ENCODE measurements at places on chromosomes 11 and 22. TPM values are rescaled to one million over a fixed set of nuclear protein-coding genes. Genes with fewer than 3 reads are reported as not detected.

Gene TRIM44
- 37.3 TPM for total RNA-seq

Gene PANX3
- total RNA-seq: not detected

Gene NEFH
- total RNA-seq: 1.9 TPM

Gene SYCE3
- total RNA-seq: not detected

Gene CCDC73
- total RNA-seq: not detected

Gene OR51B2
- not detected for total RNA-seq

Gene TPBGL
- total RNA-seq: not detected

Gene OR51B4
- total RNA-seq: not detected

Gene ANKK1
- total RNA-seq: 1.4 TPM

Gene MYO7A
- total RNA-seq: 0.27 TPM

Gene HPX
- total RNA-seq: 0.24 TPM

Gene EIF3M
- 327 TPM for total RNA-seq

Gene CASP5
- total RNA-seq: not detected

Gene CLP1
- 22.4 TPM for total RNA-seq

Gene PRSS23
- total RNA-seq: 104 TPM

Gene MMP8
- not detected for total RNA-seq

Gene FAM181B
- total RNA-seq: 0.07 TPM

Gene OR52A1
- total RNA-seq: not detected

Gene TBX10
- not detected for total RNA-seq

Gene USP47
- total RNA-seq: 37.0 TPM

Gene AIP
- 40.4 TPM for total RNA-seq

Gene CARD16
- 11.6 TPM for total RNA-seq

Gene NRIP3
- total RNA-seq: 2.2 TPM

Gene RASGRP2
- 0.14 TPM for total RNA-seq

Gene ARHGAP8
- total RNA-seq: 16.5 TPM

Gene MGAT3
- total RNA-seq: not detected

Gene GLB1L2
- total RNA-seq: 1.4 TPM

Gene KMT5B
- total RNA-seq: 15.4 TPM

Gene MYBPC3
- not detected for total RNA-seq

Gene SEPTIN3
- total RNA-seq: 0.03 TPM

Gene C2CD3
- 12.8 TPM for total RNA-seq

Gene ACR
- not detected for total RNA-seq

Gene PATE2
- total RNA-seq: not detected
